ENCODE measurements at places on chromosomes 11 and 22.

GRCh38 chr11:72781313-72782080 is 12.3 kb downstream of the STARD10 start:
- DNase-seq, result no peak

- no peak for DNase-seq
These were observed 32.2 kb upstream of the PLET1 start for GRCh38 chr11:112292785-112293407.

DNA sequence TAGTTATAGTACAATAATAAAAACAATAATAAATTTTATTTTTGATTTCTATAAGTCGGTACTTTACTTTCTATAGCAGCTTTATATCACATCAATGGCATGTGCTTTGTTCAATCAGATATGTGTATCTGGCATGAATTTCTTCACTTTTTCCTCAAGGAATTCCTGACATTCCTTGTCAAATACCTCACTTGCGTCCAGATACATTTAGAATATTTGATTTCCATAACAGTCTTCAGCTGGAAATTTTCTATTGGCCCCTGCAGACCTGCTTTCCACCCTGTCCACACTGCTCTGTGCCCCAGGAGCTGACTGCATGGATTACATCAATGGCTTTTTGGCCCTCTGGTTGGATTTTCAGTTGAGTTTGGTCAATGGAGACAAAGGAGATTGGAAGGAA is 93.2 kb downstream of the FAR1 start:
- no peak for DNase-seq

DNA sequence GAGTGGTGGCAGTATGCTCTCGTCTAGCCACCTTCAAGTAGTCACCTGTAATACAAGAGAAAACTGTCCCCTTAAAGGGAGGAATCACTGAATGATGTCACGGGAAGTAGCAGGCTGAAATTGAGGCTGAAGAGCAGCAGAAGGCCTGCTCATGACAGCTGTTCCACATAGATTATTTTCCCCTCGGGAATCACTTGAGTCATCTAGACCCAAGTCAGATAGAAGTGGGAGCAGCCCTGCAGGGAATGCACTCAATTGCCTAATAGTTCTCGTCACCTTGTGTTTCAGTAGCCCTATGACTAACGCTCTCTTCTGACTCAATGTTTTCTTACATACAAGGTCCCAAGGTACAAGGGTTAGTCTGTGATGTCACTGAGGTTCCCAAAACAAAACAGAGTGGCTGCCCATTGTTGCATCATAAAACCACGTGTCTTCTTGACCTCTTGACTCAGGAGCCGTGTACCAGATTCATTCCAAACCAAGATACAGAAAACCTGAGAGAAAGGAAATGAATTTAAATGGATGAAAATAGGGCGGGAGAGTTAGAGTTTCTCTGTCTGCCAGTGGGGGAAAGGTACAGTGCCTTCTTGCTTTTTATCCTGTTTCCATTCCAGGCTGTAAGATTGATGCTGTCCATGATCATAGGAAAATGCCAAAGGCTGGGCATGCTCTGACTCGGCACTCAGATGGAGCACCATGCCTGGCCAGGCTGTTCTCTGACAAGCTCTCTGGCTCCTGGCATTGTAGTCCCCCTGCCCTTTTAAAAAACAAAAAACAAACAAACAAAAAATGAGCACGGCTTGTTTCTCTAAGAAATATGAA is 21.6 kb upstream of the C11orf96 start:
- DNase-seq, result no peak

- no peak for DNase-seq
These were observed 40.2 kb downstream of the EP300 start for GRCh38 chr22:41132550-41132949.

- no peak for DNase-seq
These were observed 5.2 kb downstream of the APOL1 start for GRCh38 chr22:36257948-36258670.

- DNase-seq, result no peak
These were observed 52.7 kb upstream of the GRAMD1B start for GRCh38 chr11:123377355-123377754.

GRCh38 chr22:46060292-46061123 is 83.5 kb upstream of the WNT7B start:
- no peak for DNase-seq

DNA sequence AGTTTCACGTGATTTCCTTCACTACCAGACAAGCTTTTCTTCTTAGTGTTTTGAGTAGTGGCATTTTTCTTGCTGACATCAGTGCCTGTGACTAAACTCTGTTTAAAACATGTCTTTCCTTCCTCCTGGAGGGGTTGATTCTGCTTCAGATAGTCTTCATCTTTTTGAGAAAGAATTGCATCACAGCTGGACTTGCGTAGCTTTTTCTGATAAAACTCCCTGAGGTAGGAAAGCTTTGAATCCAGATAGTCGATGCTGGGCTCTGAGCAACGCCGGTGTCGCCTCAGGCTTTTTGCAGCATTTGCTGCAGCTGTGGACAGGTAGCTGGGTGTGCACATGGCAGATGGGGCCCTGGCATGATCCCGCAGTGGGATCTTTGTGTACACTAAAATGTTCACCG is 131.7 kb downstream of the ARHGAP20 start:
- no peak for DNase-seq

GRCh38 chr11:28483072-28483867 is 375.1 kb downstream of the METTL15 start:
- no peak for DNase-seq

DNA sequence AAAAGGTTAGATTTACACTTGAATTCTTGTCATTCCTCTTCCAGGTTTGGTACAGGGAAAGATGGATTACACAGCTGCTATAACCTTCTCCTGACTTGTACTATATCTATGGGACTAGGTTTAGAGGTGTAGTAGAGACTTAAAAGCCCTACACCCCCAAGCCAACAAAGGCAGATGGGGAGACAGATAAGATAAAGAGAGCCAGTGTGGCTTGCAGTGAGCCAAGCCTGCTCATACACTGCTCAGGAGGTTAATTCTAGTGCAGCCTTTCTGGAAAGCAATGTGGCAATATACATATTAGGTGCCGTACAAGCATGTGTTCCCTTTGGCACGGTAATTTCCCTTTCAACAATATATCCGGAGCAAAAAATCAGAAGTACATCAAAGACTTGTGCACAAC is 10.8 kb downstream of the SIK3 start:
- DNase-seq, result no peak

DNA sequence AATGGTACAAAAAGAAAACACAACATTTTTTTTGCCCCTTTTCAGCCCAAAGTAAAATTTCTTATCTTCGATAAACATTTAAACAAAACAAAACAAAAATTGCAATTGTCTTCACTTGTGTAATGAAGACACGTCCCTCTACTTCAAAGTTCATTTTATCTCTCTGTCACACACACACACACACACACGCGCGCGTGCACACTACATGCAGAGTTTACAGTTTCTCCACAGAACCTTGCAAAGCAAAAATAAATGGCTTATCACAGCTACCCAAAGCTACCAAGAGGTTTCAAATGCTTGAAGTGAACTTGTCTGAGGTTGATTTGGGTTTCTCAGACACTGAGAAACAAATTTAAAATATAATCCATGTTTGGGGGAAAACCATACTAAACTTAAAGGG is 72.3 kb downstream of the ETS1 start:
- no peak for DNase-seq

- no peak for DNase-seq
These were observed 19.2 kb upstream of the CDON start for GRCh38 chr11:126081915-126082250.

DNA sequence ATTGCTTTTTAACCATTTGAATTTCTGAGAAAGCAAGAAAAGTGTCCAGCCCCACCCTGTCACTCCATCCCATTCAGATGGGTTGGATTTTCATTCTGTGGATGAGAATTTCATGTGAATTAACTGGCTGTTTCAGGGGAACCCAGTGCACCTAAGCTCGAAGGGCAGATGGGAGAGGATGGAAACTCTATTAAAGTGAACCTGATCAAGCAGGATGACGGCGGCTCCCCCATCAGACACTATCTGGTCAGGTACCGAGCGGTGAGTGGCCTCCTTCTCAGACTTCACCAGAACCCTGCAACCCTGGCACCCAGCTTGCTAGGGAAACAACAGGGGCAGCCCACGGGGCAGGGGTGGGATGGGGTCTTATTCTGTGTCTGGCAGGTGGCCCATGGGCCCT is 58.6 kb upstream of the TTC12 start:
- no peak for DNase-seq

GRCh38 chr11:71518506-71519471 is 8.3 kb upstream of the KRTAP5-7 start:
- DNase-seq, result no peak

GRCh38 chr11:45678976-45679375 is 13.6 kb upstream of the CHST1 start:
- DNase-seq, result no peak

DNA sequence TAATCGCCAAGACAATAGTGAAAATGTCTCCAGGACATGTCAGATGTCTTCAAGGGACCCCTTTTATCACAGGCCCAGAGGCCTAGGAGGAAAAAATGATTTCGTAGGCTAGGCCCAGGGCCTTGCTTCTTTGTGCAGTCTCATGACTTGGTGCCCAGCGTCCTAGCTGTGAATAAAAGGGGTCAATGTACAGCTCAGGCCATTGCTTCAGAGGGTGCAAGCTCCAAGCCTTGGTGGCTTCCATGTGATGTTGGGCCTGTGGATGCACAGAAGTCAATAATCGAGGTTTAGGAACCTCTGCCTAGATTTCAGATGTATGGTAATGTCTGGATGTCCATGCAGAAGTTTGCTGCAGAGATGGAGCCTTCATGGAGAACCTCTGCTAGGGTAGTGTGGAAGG is 20.7 kb upstream of the MTMR2 start:
- DNase-seq, result no peak

GRCh38 chr11:68773521-68774193 is 22.3 kb upstream of the TESMIN start:
- no peak for DNase-seq

DNA sequence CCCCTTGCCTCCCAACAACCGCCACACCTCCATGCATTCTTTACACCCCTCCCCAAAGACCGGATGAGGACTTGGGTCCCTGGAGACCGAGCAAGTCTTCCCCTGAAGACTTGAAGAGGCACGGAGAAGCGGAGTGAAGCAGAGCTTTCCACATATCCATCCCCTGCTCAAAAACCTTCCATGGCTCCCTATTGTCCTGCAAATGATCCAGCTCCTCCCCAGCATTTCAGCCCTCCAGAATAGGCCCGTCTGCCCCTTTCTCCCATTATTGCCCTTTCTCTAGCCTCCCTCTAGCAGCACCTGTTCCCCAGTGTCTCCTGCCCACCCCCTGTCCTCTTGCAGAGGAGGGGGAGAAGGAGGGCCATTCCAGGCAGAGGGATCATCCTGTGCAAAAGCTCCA is 59.8 kb downstream of the CYTH4 start:
- DNase-seq, result no peak

GRCh38 chr11:29361369-29361768 is 655.5 kb downstream of the KCNA4 start:
- no peak for DNase-seq

GRCh38 chr11:76501526-76502202 is 56.8 kb downstream of the EMSY start:
- DNase-seq, result no peak

GRCh38 chr11:128555606-128556005 is 31.8 kb downstream of the ETS1 start:
- no peak for DNase-seq

GRCh38 chr11:70772950-70773349 is 374.6 kb downstream of the CTTN start:
- DNase-seq, result no peak

- no peak for DNase-seq
These were observed 283.5 kb downstream of the TTC28 start for GRCh38 chr22:28395920-28396753.

GRCh38 chr22:19117111-19117512 is 5.1 kb downstream of the DGCR2 start:
- no peak for DNase-seq

DNA sequence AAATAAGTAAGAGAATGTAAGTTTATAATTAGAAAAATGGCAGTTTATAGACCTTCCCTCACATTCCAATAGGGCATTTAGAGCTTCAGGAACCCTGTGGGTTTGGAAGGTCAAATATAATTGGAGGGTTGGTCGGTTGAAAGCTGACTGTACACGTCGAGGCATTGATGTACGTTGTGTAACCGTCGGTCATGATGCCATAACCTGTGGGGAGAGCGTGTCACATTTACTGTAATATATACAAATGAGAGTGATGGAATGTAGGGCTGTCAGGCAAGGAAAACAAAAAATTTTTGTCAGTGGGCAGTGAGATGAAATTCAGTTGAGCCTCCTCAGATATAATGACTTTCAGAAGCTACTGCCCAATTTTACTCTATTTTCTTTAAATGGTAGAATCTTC is 88.5 kb downstream of the ARL14EP start:
- no peak for DNase-seq

GRCh38 chr11:119622454-119623143 is 106.4 kb downstream of the NECTIN1 start:
- no peak for DNase-seq

DNA sequence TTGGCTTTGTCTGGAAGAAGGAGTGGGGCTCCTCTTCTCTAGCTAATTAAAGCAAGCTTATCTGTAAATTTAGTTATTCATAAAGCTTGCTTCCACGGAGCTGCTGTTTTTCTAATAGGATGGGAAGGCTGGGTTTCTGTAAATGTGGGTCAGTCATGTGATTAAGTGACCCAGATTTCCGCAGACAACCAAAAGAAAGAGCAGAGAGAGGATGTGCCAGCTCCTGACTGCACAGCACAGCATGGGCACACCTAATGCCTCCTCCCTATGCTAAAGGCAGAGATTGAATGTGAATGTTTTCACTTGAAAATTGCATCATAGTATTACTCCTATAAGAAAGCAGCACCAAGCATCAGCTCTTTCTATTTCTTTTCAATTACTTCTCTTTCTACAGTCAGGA is 160.2 kb downstream of the FAT3 start:
- DNase-seq, result no peak

DNA sequence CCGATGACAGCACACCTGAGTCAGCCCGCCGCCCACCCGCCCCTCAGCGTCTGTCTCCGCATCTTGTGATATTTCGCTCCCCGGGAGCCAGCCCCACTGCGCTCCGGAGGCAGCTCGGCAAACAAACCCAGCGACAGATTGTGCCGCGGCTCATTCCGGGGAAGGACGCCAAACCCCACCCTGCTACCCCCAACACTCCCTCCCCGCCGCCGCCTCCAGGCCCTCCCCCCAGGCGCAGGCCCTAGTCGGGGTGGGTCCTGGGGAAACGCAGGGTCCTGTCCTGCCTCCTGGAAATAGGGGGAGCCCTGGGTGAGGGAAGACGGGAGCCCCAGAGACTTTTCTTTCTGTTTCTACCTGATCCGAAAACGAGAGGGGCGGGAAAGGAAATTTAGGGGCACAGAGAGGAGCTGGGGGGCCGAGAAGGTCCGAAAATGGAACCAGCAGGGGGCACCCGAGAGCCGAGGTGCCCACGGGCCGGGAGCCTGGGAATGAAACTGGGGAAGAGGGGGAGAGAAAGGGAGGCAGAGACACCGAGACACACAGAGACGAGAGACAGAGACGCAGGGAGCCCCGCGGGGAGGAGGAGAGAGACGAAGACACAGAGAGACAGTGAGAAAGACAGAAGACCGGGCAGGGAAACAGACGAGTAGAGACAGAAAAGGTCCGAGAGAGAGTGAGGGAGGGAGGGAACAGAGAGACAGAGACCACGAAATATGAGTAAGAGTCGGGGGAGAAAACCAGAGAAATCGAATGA is 1.7 kb upstream of the RTN4RL2 start:
- DNase-seq, result no peak

- no peak for DNase-seq
These were observed 12.5 kb downstream of the PRR5L start for GRCh38 chr11:36308577-36308976.

GRCh38 chr22:20065896-20066616 is 14.0 kb upstream of the DGCR8 start:
- no peak for DNase-seq

GRCh38 chr11:36837831-36838437 is 239.9 kb upstream of the RAG2 start:
- DNase-seq, result no peak

- DNase-seq, result no peak
These were observed 255.2 kb downstream of the BUD13 start for GRCh38 chr11:116517584-116517983.

All from esophagus squamous epithelium (tissue), 5 donors.